Cortex of kidney (tissue), 1 donor: ENCODE measurements at places on chromosomes 11 and 22.

DNA sequence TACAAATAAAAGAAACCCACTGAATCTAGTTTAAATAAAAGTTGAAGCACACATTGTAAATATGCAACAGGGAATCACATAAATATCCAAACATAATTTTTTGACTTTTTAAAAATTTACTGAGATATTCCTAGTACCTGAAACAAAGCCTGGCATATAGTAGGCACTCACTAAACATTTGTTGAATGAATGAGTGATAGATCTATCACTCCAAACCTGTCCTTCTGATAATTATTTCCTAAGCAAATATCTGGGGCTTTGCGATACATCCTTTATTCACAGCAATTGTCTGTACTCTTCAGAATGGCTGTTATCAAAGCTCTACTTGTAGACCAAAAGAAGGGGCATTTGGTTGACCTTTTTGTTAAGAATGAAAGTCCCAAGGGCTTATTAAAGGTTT lies 2.6 kb upstream of the PSMA1 start:
- no peak for DNase-seq

- no peak for DNase-seq
These were observed 39.2 kb downstream of the CEP164 start for GRCh38 chr11:117366875-117367274.

GRCh38 chr11:6557761-6558674 lies 45.4 kb downstream of the RRP8 start:
- DNase-seq = no peak

- DNase-seq = no peak
These were observed 20.7 kb downstream of the SYT9 start for GRCh38 chr11:7272373-7272772.

GRCh38 chr22:20748731-20749428 lies 25.0 kb upstream of the SERPIND1 start:
- no peak for DNase-seq

GRCh38 chr11:26227301-26227746 lies 104.6 kb upstream of the ANO3 start:
- DNase-seq = no peak

DNA sequence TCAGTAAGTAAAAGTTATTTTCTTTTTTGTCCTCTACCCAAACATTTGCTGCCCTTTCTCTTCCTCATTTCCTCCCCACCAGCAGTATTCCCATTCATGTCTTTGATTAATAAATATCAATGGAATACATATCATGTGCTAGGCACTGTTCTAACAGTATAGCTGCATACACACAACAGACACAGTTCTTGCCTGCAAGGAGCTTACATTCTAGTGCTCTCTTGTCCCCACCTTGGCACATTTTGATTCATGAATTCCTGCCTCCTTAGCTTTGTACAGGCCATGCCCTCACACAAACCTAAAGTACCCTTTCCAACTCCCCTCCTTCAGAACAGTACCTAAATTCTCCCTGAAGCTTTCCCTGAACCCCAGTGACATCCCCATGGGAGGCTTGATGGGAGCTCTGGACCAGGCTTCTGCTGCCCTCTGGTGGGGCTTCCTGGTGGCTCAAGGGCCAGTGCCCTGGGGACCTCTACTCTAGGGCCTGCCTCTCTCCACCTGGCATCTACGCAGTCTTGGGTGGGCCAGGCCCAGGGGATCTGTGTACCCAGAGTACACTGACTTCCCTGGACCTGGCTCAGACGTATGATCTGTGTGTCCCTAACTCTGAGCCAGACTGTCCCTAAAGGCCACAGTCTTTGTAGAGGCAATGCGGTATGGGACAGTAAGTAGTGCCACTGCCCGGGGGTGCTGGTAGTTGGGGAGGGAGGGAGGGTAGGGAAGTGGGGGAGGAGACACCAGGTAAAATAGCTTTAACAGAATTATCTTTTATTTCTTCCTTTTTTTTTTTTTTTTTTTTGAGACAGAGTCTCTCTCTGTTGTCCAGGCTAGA lies 14.1 kb downstream of the RPS13 start:
- DNase-seq = no peak

DNA sequence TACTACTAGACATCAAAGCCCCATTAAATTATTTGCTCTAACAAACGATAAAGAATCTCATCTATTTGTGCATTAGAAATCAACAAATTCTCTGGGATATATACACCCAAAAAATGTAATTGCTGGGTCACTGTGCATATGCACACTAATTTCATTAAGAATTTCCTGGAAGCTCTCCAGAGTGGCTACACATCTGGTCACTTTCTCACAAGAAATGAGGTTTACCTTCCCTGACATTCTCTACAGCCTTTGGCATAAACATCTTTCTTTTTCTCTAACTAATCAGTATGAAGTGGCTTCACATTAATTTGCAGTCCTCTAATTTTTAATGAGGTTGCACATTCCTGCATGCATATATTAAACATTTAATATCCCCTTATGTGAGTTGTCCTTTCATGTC lies 150.8 kb upstream of the ANO5 start:
- no peak for DNase-seq

GRCh38 chr11:109696191-109696897 lies 274.4 kb downstream of the C11orf87 start:
- no peak for DNase-seq

DNA sequence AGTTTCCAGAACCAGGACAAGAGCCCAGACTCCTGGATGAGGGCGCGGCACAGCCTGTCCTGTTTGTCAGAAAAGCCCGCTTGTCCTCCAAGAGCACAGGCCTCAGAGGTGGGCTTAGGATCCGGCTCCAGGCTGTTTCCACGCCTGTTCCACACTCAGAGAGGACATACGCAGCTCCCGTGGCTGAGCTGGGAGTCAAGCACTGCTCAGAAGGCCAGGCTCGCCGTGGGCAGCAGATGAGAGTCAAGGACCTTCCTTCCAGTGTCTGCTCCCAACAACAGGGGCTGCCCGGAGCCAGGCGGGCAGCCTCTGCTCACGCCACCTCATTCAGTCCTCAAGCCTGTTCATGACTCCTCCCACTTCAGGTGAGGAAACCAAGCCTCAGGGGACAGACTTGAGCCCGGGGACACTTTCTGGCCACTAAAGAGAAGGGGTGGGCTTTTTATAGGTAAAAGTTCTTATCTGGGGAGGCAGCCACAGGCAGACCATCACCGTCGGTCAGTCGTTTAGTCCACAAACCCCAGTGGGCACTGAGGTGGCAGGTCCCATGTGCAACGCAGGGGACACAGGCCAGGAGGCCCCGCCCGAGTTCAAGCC lies 3.8 kb downstream of the CYB5R3 start:
- no peak for DNase-seq

- no peak for DNase-seq
These were observed 7.5 kb upstream of the C11orf65 start for GRCh38 chr11:108474664-108475463.

DNA sequence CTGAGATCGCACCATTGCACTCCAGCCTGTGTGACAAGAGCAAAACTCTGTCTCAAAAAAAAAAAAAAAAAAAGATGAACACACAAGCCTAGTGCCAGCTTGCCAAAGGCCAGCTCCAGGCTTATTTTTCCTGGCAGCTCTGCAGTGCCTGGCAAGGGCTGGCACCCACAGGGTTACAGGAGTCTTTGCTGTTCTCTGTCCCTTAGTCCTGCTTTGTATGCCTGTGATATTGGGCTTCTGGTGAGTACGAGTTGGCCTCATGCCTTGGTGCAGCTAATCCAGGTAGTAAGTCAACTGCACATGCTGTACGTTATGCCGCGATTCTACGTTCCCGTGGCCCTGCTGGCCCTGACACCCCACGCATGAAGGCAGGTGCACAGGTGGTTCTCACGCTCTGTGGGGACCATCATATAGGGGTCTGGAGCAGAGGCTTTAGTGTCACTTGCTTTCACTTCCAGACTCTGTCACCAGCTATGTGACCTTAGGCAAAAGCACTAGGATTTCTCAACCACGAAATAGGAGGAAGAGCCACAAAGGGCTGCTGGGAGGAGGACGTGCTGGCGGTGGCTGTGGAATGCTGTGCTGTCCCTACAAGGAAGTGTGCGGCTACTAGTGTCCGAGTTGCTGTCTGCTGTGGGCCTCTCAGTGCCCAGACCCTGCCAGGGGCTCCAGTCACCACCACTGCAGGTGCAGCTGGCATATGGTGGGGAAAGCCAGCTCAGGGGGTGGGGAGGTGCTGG lies 21.4 kb upstream of the RASL10A start:
- DNase-seq = no peak

DNA sequence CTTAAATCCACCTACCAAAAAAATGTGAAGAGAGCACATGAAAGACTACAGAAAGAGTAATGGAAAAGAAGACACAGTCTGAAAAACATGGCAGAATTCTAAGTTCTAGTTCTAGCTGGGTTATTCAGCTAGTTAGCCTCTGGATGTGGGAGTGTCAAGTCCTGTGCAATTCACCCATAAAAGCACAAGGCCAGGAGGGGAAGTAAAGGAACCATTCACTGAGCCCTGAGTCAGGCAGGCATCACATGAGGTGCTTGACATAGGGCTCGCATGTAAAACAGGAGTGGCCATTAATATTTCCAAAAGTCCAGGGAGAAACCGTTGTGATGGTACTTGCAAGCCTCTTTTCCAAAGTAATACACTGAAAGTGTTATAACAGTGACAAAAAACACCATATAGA lies 103.7 kb downstream of the GAB2 start:
- DNase-seq = no peak

DNA sequence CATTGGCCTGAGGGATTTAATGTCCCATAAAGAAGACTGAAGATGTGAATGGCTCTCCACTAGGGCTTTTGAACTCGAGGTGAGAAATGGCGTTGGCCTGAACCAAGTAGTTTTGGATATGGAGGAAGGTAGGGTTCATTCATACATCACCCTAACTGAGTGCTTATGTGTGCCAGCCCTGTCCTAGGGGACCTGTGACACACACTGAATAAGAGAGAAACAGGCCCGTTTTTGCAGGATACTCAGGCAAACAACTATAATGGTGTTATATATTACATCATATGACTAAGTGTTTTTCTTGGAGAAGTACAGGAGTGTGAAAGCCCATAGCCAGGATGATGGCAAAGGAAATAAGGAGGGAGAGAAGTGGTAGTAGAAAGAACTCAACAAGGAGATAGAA lies 368.1 kb downstream of the TMEM135 start:
- DNase-seq = no peak

- DNase-seq = no peak
These were observed 564.6 kb downstream of the BRD1 start for GRCh38 chr22:49263101-49263500.

DNA sequence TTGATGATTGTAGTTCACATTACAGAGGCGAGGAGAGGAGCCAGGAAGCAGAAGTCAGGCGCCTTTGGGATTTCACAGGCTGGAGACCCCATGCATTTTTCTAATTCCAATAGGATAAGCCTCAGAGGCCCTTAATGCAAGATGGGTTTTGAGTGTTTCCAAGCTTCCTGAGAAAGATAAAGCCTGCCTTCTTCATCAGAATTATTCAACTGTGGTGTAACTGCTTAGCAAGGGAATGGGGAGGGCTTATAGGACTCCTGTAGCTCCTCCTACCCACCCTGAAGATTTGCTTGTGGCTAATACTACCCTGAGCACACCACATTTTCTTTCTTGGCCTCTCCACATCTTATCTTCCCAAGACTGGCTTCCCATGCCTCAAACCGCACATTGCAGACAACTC lies 151.1 kb upstream of the ISX start:
- no peak for DNase-seq
